ENCODE measurements at places on chromosomes 5 and 9.

GRCh38 chr9:88322906-88323566 is 65.2 kb upstream of the SPIN1 start:
- peak; percentile 4 for DNase-seq

DNA sequence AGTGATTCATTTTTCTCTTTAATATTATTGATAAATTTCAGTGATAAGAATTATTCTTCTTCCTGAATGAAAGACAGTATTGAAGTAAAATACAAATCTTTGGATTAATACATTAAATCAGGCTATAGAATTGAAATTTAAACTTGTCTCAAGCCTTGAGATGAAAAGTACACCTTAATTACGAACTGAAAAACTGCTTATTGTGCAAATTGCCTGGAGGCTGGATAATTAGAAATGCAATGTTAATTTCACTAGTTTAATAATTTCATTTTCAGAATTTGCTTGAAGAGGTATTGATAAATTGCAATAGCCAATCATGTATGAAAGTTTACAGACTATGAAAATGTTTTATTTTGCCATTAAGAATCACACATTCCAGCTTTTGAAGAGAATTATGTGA is 11.0 kb upstream of the CCNH start:
- no peak for DNase-seq

- no peak for DNase-seq
Measured at GRCh38 chr9:33138768-33139167, 28.4 kb downstream of the B4GALT1 start.

- no peak for DNase-seq
Measured at GRCh38 chr5:134732819-134733218, 5.5 kb upstream of the CAMLG start.

- peak; percentile 87 for DNase-seq
Measured at GRCh38 chr5:96324708-96325107, 108.3 kb downstream of the PCSK1 start.

DNA sequence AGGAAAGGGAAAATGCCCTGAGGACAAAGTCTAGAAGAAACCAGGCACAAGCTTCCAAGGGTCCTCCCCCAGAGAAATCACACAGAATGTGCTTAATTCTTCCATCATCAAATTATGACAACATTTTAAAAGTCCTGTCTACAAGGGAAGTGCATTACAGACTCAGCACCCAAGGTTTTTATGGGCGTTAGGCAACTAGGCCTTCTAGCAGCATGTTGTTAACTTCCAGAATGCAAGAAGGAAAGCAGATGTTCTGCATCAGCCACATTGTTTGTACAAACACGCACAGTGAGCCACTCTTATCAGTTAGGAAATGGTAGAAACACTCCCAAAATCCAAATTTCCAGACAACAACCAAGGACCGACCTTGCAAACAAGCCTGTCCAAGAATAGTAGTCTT is 26.5 kb downstream of the SMC5 start:
- DNase-seq = peak; percentile 10

DNA sequence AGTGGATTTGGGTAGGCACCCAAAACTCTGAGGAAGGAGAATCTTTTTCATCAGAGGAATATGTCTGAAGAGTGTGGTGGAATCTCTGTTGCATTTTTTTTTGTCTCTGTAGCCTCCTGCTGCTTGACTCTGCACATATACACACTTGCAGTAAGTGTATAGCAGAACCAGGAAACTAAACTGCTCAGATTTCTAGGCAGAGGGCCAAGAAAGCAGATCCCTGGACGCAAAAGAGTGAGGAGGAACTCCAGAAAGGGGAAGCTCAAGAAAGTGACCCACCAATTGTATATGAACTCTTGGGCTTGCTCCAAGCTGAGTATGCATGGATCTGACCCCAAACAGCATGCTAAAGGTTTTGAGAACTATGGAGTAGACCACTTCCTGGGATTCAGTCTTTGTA is 181.8 kb downstream of the GADD45G start:
- no peak for DNase-seq

- no peak for DNase-seq
Measured at GRCh38 chr5:66818935-66819328, 222.7 kb downstream of the MAST4 start.

Data from GM23248 (cell line).